Activated CD4-positive, alpha-beta T cell treated with anti-CD3 and anti-CD28 coated beads, Interleukin-2, amount 10 ng/mL, durations not matched to agents 24 days and 14 days (primary cell): ENCODE measurements at places on chromosomes 1 and 21. TPM values are rescaled to one million over a fixed set of nuclear protein-coding genes. Genes with fewer than 3 reads are reported as not detected.

DNA sequence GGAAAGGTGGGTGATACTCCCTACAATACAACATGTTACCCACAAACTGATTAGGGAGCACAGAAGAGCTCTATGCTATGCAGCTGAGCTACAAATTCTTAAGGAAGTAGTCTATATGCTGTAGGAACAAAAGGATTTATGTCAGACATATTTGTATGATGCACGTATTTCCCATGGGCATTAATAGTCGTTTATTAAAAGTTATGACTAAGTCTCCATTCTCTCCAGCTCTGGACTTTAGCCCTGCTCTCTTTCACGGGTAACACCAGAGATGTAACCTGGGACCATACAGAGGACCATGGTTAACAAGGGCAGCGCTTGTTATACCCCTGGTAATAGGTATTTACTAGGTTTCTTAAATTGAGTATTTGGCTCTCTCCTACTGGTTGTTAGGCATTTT lies 168.2 kb upstream of the C1orf105 start:
- peaks cover 8% of the 10 kb centered on the region for H3K36me3 ChIP-seq
- peaks cover 18% of the 10 kb centered on the region for H3K4me1 ChIP-seq
- DNase-seq: no peak

DNA sequence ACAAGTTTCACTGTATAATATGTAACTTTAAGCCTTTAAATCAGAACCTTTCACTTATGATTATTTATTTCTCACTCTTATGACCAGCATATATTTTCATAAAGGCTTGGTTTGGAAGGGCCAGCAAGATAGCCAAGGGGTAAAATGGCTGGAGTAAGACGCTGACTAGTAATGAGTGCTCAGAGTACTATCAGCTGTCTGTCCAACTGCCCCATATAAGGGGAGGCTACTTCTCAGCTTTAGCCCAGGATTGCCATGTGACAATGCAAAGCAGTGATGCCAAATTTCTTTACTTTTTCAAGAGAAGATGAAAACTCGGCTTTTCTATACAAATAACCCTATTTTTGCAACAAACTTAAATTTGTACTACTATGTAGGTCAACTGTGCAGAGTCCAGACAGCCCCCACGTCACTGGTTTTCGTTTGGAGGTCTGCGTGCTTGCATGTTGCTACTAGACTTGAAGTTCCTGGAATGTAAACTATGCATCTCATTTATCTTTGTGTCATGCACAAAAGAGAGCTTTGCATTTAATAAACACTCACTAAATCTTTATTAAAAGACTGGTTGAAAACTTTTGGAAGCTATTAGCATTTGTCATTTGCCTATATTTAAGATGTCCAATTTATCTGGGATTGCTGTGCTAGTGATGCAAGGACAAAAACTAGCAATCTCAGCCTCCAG lies 110.4 kb downstream of the TNFSF18 start:
- no peak overlapping the region for H3K4me3 ChIP-seq
- H3K36me3 ChIP-seq: no peaks in the 10 kb centered on the region
- H3K27ac ChIP-seq: no peak overlapping the region
- no peak for DNase-seq
- peaks cover 17% of the 10 kb centered on the region for H3K27me3 ChIP-seq

GRCh38 chr1:159753386-159753785 lies 27.4 kb upstream of the DUSP23 start:
- no peaks in the 10 kb centered on the region for H3K4me1 ChIP-seq
- no peak for DNase-seq
- no peak overlapping the region for H3K27ac ChIP-seq
- H3K27me3 ChIP-seq: peaks cover 1% of the 10 kb centered on the region
- H3K36me3 ChIP-seq: no peaks in the 10 kb centered on the region
- H3K4me3 ChIP-seq: no peak overlapping the region

- peaks cover 22% of the 10 kb centered on the region for H3K36me3 ChIP-seq
- DNase-seq: no peak
- peak overlapping the region; percentile 19 for H3K27ac ChIP-seq
- no peaks in the 10 kb centered on the region for H3K27me3 ChIP-seq
- peaks cover 14% of the 10 kb centered on the region for H3K4me1 ChIP-seq
Observed at GRCh38 chr1:37814252-37814651, 6.2 kb upstream of the YRDC start.

DNA sequence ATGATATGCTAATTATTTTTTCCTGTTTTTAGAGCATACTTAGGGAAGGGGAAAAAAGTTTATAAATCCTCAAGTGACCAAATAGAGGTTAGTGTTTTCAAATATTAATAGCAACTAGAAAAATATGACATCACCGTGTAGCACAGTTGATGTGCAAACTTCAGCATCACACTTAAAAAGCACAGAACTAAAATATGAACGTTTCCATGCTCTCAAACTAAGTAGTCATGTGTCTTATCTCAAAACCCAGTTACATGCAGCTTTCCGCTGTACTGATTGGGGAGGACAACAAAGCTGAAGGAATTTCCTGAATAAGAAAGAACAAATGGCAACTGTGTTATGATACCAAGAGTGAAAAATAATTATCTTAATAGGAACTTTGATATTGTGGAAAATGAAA lies 903.7 kb downstream of the ADGRL2 start:
- H3K36me3 ChIP-seq: no peaks in the 10 kb centered on the region
- H3K4me3 ChIP-seq: no peak overlapping the region
- no peaks in the 10 kb centered on the region for H3K4me1 ChIP-seq
- H3K27me3 ChIP-seq: no peaks in the 10 kb centered on the region
- DNase-seq: no peak
- H3K27ac ChIP-seq: no peak overlapping the region

GRCh38 chr1:80214888-80215540 lies 1208.5 kb upstream of the ADGRL4 start:
- H3K4me1 ChIP-seq: no peaks in the 10 kb centered on the region
- DNase-seq: no peak
- H3K4me3 ChIP-seq: no peak overlapping the region
- H3K27me3 ChIP-seq: no peaks in the 10 kb centered on the region
- no peaks in the 10 kb centered on the region for H3K36me3 ChIP-seq

GRCh38 chr1:163537809-163538208 lies 216.1 kb downstream of the NUF2 start:
- H3K27me3 ChIP-seq: no peaks in the 10 kb centered on the region
- DNase-seq: no peak
- no peaks in the 10 kb centered on the region for H3K36me3 ChIP-seq
- H3K27ac ChIP-seq: no peak overlapping the region
- no peak overlapping the region for H3K4me3 ChIP-seq

The CELA3B gene
- total RNA-seq: not detected in 2 replicates

- H3K27ac ChIP-seq: no peak overlapping the region
- no peak for DNase-seq
- H3K4me3 ChIP-seq: no peak overlapping the region
- peaks cover under 1% of the 10 kb centered on the region for H3K4me1 ChIP-seq
- peaks cover 2% of the 10 kb centered on the region for H3K27me3 ChIP-seq
Observed at GRCh38 chr1:6111571-6111970, 65.9 kb downstream of the KCNAB2 start.

DNA sequence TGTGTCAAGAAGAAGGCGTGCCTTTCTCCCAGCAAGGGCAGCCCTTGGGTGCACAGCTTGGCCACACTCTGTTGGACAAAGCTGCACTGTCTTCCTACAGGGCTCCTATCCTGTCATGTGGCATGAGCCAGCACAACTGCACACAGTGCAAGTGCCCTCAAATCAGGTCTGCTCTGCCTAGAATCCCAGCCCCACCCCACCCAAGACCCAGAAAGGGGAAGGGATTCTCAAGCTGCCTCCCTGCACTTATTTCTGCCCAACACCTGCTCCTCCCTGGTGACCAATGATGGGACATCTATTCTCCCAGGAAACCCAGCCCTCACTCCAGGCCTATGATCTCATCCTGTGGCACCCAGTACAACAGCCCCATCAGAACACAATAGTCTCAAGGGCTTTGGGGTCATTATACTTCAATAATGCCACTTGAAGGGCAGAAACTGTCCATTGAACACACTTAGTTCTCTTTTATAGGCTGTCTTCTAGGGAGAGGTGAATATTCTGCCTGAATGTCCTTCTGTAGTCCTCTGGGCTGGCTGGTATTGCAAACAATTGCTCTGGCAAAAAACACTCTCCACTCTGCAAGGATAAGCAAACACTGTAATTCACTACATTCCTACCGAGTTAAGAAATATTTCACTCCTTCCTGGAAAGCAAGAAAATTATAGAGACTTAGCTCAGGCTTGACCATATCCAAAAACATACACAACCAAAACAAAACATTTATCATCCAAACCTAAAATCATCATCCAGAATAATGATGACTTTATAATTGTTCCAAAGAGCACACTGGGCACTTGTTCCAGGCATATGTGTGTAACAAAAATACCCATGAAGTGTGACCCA lies 43.1 kb upstream of the IGSF3 start:
- H3K27me3 ChIP-seq: peaks cover 4% of the 10 kb centered on the region
- no peaks in the 10 kb centered on the region for H3K36me3 ChIP-seq
- DNase-seq: no peak
- peaks cover 9% of the 10 kb centered on the region for H3K4me1 ChIP-seq

- H3K27ac ChIP-seq: peak overlapping the region; percentile 7
- no peak for DNase-seq
- no peaks in the 10 kb centered on the region for H3K27me3 ChIP-seq
- H3K36me3 ChIP-seq: peaks cover 56% of the 10 kb centered on the region
Observed at GRCh38 chr1:8955406-8955805, 9.7 kb downstream of the CA6 start.

The NR0B2 gene
- total RNA-seq: not detected in 2 replicates

The VWA5B1 gene
- total RNA-seq: not detected in 2 replicates

The RPE65 gene
- not detected in 2 replicates for total RNA-seq

DNA sequence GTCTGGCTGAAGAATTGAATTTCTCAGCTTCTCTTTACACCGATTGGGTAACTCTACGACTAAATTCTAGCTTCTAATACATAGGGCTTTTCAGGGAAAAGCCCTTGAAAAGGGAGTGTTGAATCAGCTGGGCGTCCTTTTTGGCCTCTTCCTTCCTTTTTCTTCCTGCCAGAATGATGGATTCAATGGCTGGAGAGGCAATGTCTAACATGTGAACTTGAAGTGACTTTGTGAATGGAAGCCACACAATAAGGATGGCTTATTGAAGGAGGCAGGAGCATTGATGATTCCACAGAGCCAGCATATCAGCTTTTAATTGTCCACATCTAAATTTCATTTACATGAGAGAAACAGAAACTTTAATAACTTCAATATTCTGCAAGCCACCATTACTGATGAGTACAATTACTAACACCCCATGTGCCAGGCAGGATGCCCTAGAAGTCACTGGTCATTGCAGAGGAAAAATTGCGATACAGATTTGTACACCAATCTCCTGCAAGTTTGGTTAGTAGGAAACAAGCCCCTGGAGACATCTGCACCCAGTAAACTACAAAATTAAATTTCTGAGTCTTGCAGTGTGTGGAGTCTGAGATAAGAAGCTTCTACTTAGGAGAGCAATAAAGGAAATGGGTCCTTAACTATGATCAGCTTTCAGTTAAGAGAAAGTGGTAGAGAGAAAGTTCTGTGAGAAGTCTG lies 56.1 kb downstream of the STYXL2 start:
- H3K27me3 ChIP-seq: peaks cover 24% of the 10 kb centered on the region
- H3K4me1 ChIP-seq: no peaks in the 10 kb centered on the region

- H3K27ac ChIP-seq: no peak overlapping the region
- H3K27me3 ChIP-seq: no peaks in the 10 kb centered on the region
- no peak for DNase-seq
- H3K36me3 ChIP-seq: peaks cover 2% of the 10 kb centered on the region
Observed at GRCh38 chr1:173418107-173418985, 58.8 kb upstream of the PRDX6 start.

The FMO4 gene
- total RNA-seq: 1.0 and 1.8 TPM in 2 replicates

DNA sequence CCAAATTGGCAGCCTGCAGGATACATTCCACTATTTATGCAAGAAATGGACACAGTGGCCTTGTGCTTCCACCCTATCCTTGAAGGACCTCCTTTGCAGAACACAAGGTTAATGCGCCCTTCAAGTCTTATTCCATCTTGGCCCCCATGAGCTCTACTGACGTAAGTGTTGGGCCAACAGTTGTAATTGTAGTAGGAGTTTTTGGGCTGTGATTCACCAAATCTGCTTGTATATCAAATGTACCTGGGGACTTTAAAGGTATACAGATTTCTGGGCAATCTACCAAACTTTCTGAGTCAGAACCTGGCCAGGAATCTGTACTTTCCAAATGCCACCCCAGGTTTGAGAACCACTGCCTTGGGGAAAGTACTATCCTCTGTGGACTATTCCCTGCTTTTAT lies 100.9 kb upstream of the MARK1 start:
- H3K4me1 ChIP-seq: no peaks in the 10 kb centered on the region
- H3K4me3 ChIP-seq: no peak overlapping the region
- H3K36me3 ChIP-seq: no peaks in the 10 kb centered on the region
- peaks cover 3% of the 10 kb centered on the region for H3K27me3 ChIP-seq

The COL24A1 gene
- 0.02 TPM in 1 of 2 replicates, not detected in the other for total RNA-seq

DNA sequence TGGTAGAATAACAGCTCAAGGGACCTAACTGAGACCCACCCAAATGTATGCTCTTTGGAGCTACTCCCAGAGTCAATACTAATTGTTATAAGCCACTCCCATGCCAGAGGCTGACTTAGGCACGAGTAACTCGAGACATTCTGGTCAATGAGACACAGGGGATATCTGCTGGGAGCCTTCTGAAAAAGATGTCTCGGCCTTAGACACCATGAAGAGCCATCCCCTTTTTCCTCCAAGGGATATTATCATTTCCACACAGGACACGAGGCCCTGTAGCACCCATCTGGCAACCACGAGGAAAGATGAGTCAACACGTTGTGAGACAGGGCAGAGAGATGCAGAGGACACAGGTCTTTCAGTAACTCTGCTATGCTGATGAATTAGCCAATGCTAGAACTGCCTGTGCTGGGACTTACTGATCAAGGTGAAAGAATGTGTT lies 30.7 kb downstream of the ITPKB start:
- peak overlapping the region; percentile 71 for H3K4me3 ChIP-seq
- H3K27ac ChIP-seq: peak overlapping the region; percentile 93
- DNase-seq: no peak
- peaks cover 69% of the 10 kb centered on the region for H3K4me1 ChIP-seq
- peaks cover 41% of the 10 kb centered on the region for H3K36me3 ChIP-seq

GRCh38 chr1:245301921-245302320 lies 147.1 kb downstream of the KIF26B start:
- H3K4me1 ChIP-seq: no peaks in the 10 kb centered on the region
- no peak overlapping the region for H3K27ac ChIP-seq
- H3K27me3 ChIP-seq: no peaks in the 10 kb centered on the region
- DNase-seq: no peak
- H3K36me3 ChIP-seq: no peaks in the 10 kb centered on the region
- no peak overlapping the region for H3K4me3 ChIP-seq

- no peak for DNase-seq
- no peak overlapping the region for H3K4me3 ChIP-seq
- H3K27ac ChIP-seq: no peak overlapping the region
- H3K4me1 ChIP-seq: peaks cover 2% of the 10 kb centered on the region
Observed at GRCh38 chr21:37546299-37546908, 179.8 kb downstream of the DYRK1A start.

The DNAJC28 gene
- 0.09 and 0.12 TPM in 2 replicates for total RNA-seq

The CFHR1 gene
- total RNA-seq: not detected in 2 replicates

GRCh38 chr21:46604975-46605766 lies at the start of gene S100B:
TSS of gene S100B (minus strand) at chr21:46605082. CDS start at chr21:46602415, 2,667 bp downstream.
- peak within 1 kb of the TSS; percentile 41 for H3K4me3 ChIP-seq
- H3K27ac ChIP-seq: peak within 1 kb of the TSS; percentile 73
- no peaks in the 10 kb centered on the region for H3K36me3 ChIP-seq
- H3K27me3 ChIP-seq: peaks cover 1% of the 10 kb centered on the region
- H3K4me1 ChIP-seq: peaks cover 19% of the 10 kb centered on the region

GRCh38 chr1:24540906-24541710 lies 14.8 kb upstream of the NCMAP start:
- H3K36me3 ChIP-seq: peaks cover 19% of the 10 kb centered on the region
- H3K4me3 ChIP-seq: peak overlapping the region; percentile 34
